Testis (tissue), 5 donors: ENCODE measurements at places on chromosomes 6 and 20.
A peak's percentile ranks its signal among the peaks of the same experiment; 100 is the strongest.

GRCh38 chr6:134997133-134997995 lies 47.5 kb upstream of the ALDH8A1 start:
- no peak for DNase-seq

DNA sequence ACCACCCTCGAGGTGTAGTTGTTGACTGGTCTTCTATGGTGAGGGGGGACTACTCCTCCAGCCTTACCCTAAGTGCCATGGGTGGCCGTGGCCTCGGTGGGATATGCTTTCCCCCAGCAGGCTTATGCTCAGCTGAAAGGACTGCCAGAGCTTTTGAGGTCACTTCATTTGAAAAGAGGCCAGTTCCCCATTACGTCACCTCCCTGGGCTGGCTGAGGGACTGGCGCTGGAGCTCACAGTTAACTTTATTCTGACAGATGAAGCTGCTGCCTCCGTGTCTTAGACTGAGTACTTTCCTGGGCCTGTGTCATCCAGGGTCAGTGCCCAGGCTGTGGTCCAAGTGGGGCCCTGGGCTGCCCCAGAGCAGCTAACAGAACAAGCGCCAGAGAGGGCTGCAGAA lies 42.8 kb upstream of the PCMTD2 start:
- DNase-seq = peak; percentile 80

DNA sequence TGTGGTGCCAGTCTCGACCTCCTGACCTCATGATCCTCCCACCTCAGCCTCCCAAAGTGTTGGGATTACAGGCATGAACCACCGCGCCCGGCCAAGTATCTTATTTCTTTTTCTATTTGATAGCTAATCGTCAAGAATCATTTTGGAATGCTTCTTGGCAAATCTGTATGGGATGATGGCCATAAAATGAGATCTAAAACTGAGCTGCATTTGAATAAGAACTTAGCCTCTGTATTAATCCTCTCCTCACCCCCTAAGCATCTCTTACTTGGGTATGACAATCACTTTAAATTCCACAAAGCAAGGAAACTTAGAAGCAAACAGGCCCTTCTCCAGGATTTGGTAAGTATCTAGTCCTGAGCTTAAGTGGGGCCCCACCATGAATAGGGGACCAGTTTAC lies 108.9 kb upstream of the BTBD3 start:
- DNase-seq = no peak

DNA sequence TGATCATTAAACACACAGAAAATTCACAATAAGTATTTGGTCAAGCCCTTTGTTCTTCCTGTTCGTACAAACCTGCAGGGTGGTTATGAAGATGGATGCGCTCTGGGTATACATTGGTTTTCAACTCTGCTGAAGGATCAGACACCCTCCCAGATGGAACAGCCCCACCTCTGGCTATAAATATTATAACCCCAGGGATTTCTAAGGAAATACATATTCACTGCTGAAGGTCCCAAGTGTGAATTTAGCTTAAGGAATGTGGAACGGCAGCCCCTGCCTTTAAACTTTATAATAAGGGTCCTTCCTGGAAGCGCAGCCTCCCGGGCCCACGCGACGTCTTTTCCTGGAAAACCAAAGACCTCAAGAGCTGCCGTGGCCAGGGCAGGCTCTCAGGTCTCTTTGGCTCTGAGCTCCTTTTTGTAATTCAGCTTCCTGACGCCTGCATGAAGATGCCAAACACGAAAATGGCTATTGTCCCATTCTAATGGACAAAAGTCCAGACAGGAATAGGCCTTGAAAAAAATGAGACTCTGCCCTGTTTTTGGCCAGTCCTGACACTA lies 172.4 kb upstream of the SSTR4 start:
- DNase-seq = no peak

DNA sequence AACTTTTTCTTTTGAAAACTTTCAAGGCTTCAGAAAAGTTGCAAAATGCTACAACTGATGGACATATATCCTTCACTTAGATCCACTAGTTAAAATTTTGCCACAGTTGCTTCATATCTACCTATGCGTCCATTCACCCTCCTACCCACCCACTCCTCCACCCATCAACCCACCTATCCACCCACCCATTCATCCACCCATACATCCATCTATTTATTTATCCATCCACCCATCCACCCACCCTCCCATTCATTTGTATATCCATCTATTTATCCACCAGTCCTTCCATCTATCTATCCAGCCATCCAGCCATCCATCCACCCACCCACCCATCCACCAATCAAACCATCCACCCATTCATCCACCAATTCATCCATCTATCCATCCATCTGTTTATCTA lies 13.6 kb downstream of the BPIFB4 start:
- no peak for DNase-seq

- DNase-seq = no peak
These were observed 235.8 kb downstream of the PHACTR1 start for GRCh38 chr6:12952318-12952717.

DNA sequence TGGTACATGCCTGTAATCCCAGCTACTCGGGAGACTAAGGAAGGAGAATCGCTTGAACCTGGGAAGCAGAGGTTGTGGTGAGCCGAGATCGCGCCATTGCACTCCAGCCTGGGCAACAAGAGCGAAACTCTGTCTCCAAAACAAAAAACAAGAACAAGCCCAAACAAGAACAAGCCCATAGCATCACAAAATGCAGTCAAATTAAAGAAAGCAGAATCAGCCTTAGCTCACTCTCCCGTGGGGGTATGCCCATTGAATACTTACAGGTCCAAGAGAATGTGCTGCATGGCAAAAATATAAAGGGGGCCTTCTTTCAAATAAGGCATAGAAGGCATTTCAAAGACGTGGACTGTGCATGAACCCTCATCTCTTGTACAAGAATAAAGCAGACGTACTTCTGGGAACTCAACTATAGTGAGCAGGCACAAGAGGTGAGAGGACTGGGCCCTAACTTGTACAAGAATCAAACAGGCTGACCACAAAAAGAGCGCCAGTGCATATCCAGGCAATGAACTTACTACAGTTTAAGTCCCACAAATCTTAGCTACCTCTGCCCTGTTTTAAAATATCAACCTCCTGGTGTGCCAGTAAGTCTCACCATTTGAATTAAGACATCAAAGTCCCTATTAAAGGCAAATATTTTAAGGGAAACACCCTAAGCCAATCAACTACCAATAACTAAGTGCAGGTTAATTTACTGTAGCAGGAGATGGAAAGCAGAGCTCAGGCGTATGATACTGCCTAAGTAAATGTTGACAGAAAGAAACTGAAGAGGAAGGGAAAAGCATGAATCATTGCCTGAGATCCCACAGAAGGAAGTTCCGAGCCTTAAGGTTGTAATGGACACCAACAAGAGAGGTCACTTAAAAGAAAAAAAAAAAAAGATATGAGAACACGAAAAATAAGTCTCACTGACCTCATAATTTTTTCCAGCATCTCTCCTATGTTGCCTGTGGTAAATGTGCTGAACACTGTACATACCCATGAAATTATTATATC lies 37.4 kb downstream of the TOMM6 start:
- DNase-seq = no peak

DNA sequence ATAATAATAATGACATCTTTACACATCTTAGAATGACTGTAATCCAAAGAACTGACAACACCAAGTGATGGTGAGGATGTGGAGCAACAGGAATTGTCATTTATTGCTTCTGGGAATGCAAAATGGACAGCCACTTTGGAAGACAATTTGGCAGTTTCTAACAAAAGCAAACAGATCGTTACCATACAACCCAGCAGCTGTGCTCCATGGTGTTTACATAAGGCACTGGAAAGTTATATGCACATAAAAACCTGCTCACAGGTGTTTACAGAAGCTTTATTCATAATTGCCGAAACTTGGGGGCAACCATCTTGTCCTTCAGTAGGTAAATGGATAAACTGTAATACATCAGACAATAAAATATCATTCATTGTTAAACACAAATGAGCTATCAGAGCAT lies 18.3 kb upstream of the ASF1A start:
- no peak for DNase-seq

- no peak for DNase-seq
These were observed 99.0 kb upstream of the SLC24A3 start for GRCh38 chr20:19113343-19113930.

DNA sequence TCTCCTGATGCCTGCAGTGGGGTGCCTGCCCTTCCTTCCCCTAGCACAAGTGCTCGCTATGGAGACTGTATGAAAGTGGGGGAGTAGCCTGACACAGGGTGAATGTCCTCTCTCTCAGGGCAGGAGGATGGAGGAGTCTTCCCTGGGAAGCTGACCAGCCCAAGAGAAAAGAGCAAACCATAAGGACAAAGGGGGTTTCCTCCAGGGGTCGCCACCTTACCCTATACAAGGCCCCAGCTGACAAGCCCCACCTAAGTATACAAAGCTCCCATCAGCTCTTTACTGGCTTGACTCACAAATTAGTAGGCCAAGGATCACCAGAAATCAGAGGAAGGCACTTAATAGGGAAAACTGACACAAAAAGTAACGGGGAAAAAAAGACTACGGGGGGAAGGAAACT lies 54.1 kb downstream of the PLAGL1 start:
- no peak for DNase-seq

- DNase-seq = no peak
These were observed 91.3 kb upstream of the MAP3K7 start for GRCh38 chr6:90678049-90678779.

DNA sequence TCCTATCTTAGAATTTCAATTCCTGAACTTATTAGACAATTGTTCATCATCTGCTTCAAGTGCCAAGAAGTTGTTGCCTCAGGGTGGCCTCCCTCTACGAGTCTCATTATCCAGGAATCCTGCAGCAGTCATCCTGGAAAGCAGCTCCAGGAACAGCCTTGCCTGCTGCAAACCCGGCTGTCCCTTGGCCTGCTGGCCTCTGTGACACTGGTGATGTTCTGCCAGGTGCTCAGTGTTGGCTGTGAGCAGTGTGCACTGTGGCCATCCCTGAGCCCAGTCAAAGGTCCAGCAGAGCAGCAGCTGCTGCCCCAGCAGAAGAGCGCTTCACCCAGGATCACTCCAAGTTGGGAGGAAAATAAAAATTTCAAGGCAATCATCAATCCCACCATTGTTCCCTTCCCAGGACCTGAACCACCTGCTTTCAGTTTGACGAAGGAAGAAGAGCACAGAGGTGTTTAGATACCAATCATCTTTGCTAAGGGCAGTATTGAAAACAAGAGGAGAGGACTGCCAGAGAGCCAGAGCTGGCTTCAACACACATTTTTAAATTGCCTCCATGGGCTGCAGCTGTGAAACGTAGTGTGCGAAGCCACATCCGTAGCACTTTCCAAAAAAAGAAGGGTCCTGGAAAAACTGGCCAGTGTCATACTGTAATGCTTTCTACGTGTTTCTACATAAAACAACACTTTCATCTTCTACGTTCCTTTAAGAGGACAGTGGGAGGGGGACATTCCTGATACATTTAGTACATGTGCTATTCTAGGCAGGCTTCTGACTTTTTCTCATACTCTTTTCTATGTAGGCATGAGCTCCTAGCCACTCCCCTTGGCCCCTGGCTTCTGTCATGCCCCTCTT lies 7.2 kb upstream of the FAM50B start:
- DNase-seq = no peak

DNA sequence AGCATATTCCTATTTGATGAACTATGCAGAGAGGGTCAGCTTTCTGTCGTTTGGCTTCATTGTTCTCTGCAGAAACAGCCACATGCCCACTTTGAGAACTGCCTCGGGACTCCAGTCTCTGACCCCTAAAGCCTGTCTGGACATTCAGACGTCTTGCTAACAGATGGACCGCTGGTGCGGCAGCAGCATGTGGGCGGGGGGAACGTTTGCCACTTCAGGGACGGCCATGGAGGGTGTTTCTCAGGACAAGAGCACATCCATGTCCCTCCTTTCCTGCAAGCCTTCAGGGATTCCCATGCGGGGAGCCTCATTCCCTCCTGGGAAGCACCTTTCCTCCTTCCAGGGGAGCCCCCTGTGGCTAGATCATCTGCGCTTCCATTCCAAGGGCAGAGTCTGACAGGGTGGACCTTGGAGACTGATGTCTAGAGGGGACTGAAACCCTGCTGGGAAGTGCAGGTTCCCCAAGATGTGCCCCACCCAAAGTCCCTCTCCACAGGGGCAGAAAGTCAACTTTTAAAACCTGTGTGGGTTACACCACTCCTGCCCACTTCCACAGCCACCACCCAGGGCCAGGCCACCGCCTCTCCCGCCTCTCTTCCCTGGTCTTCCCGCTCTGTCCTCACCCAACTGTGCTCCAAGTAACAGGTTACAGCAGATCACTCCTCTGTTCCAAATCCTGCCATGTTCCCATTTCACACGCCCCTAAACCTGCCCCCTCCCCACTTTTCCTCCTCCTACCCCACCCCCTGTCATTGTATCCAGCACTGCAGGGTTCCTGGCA lies 94.8 kb upstream of the PMEPA1 start:
- no peak for DNase-seq

- DNase-seq = no peak
These were observed 1131.8 kb downstream of the GRIK2 start for GRCh38 chr6:102525336-102525735.

DNA sequence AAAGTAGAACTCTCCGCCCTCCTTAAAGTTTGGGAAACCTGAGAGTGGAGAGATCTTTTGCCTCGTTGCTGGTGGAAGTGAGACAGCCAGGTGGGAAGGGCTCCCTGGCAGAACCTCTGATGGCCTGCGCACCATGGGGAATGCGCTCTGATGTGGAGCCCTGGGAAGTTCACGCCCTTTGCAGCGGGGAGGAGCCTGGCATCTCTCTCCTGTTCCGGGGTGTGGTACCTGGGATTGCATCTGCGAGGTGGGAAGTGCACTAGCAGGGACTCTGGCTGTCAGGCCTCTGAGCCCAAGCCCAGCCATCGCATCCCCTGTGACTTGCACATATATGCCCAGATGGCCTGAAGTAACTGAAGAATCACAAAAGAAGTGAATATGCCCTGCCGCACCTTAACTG lies 159.8 kb downstream of the AKAP7 start:
- DNase-seq = no peak

DNA sequence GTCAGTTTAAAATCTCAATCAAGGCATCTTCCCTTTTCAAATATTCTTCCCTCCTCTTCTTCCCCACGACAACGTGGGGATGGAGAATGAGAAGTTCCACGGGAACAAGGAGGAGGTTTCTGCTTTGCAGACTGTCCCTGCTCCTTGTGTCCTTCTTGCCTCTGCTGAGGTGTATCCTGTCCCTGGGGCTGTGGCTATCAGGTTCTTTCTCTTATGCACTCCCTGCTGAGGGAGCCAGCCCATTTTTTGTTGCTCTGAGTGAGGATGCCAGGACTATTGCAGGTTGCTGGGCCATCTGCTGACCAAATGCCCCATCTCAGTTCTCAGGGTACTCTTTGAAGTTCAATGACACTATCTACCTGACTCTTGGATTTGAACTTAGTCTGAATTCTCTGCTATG lies 533.6 kb downstream of the RNF144B start:
- DNase-seq = no peak

GRCh38 chr6:20769631-20770030 lies 235.4 kb downstream of the CDKAL1 start:
- no peak for DNase-seq

- no peak for DNase-seq
These were observed 17.6 kb downstream of the TCF15 start for GRCh38 chr20:592506-592905.

DNA sequence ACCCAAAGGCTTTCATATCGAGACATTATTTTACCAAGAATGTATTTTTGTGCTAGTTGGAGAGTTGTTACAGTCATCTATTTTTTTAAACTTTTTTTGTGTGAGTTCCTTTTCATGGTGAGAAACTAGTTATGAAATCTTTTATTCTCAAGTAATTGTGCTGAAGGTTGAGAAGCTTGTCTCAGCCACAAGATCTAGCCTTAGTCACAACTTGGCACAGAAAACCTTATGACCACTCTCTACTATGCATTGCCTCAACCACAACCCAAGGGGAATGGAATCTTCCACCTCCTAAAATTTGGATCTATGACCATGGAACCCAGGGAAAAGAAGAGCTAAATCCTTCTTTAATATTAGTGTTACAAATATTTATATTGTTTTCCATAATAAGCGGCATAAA lies 58.5 kb downstream of the HS3ST5 start:
- DNase-seq = no peak

- DNase-seq = peak; percentile 90
These were observed 117.8 kb upstream of the SPACA1 start for GRCh38 chr6:87929843-87930288.
